ENCODE measurements at places on chromosomes 11 and 22.

DNA sequence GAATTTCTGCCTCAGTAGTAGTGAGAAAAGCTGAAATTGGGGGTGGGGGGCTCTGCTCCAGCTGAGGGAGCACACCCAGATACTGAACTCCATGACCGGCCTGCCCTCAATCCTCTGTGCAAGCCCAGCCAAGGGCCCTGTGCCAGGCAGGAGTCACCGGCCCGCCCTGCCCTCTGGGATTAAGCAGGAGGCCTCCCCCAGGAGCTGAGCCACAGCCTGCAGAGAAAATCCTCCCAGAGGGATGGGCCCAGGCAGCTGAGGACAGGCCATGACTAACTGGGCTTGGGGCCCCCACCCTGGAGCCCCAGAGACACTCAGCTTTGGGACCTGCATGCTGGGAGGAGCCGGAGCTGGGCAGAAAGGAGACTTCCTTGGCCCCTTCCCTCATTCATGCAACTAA is 48.8 kb downstream of the MN1 start:
- no peak for DNase-seq

DNA sequence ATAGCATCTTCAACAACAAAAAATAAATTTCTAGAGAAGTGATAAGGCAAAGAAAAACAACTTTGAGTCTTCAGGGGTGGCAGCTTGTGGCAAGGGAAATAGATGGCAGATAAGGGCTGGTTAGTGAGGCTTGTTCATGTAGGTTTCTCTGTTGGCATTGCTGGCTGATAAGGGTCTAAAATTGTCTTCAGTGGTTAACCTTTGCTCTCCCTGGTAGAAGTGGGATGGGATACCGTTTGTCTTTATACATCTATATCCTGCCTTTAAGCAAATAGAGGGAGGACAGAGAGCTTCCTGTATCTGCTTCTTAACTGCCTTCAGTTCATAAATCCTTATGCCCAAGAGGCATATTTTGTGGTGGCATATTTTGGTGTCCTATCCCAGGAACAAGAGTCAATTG is 57.1 kb downstream of the TRAF6 start:
- DNase-seq, result no peak

GRCh38 chr22:46201059-46201757 is 48.9 kb downstream of the CDPF1 start:
- no peak for DNase-seq

DNA sequence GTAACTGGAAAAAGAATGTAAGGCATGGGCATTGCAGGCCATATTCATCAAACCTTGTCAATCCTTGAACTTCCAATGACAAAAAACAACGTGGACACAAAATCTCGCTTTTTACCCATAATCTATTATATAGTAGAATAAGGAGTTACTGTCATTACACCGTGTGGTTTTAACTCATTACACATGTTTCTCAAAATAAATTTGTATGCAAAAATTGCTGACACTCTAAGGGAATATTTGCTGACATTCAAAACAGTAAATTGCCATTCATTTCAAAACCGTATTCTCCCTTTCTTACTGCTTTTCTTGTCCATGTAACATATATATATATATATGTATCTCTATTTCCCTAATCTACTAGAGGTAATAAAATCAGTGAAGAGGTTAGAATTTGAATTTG is 33.4 kb downstream of the CDON start:
- no peak for DNase-seq

DNA sequence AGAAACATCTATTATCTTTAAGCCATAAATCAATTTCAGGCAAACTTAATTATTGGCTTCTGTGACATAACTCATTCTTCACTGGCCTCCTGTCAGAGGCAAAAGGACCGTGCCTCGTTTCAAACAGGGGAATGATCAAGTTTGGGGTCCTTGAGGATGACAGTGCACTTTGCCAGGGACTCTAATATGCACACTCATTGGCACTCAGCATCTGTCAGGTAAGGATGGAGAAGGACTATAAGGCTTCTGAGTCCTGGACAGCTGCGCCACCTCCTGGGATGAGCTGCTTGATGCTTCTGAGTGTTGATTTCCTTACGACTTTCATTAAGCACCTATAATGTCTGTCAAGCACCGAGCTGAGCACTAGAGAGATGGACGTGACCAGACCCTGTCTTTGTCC is 20.2 kb downstream of the BPIFC start:
- DNase-seq, result no peak

GRCh38 chr11:64537876-64538275 is 53.1 kb upstream of the SLC22A12 start:
- DNase-seq, result no peak

- peak; percentile 51 for DNase-seq
These were observed 494.5 kb upstream of the LARGE1 start for GRCh38 chr22:34414467-34415440.

GRCh38 chr11:122107566-122107965 is 8.4 kb downstream of the BLID start:
- DNase-seq, result peak; percentile 41

DNA sequence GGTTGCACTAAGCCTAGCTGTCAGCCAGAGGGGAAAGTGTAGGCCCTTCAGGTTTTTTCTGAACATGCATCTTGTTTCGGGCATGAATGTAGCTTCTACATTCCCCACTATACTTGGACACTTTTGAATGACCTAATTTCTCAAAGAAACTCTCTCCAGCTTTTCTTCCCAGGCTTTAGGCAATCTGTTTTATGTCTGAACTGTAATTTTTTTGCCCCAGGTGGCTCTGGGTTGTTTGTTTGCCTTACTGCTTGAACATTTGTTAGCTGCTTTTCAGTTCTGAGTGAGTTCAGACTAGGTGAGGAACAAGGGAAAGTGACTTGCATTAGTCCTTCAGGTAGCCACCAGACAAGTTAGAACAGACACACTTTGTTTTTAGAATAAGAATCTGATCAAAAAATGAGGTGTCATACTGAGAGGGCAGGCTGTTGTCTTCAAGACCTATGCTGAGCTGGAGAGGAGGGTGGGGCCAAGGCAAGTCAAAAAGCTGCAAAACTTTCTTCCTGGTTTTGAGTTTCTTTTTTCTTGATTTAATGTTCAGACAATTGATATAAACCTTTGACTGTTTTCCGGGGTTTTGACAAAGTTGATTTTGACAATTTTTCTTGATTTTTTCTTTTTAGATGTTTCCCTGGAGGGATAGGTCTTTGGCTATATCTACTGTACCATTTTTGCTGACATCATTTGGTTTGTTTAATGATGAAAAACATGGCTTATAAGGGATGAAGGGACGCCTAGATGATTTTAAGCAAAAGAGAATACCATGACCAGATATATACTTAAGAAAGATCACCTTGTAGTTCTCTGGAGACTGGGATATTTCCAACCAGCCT is 182.8 kb downstream of the WNT11 start:
- no peak for DNase-seq

- no peak for DNase-seq
These were observed 37.1 kb upstream of the NNMT start for GRCh38 chr11:114259124-114259526.

GRCh38 chr22:19530751-19531150 is 6.5 kb upstream of the CLDN5 start:
- no peak for DNase-seq
